T-helper 17 cell (primary cell): ENCODE measurements at places on chromosomes 3 and 15. TPM values are rescaled to one million over a fixed set of nuclear protein-coding genes. Genes with fewer than 3 reads are reported as not detected.

The CLCN2 gene
- total RNA-seq = 4.6 TPM

The PLCH1 gene
- 0.83 TPM for total RNA-seq

The C3orf85 gene
- not detected for total RNA-seq

The NMNAT3 gene
- 1.7 TPM for total RNA-seq

The CLDN18 gene
- total RNA-seq = not detected

The ZNF609 gene
- total RNA-seq = 43.2 TPM

The LRRC3B gene
- total RNA-seq = not detected

The CBLB gene
- total RNA-seq = 81.3 TPM

The RPS27L gene
- 49.8 TPM for total RNA-seq

DNA sequence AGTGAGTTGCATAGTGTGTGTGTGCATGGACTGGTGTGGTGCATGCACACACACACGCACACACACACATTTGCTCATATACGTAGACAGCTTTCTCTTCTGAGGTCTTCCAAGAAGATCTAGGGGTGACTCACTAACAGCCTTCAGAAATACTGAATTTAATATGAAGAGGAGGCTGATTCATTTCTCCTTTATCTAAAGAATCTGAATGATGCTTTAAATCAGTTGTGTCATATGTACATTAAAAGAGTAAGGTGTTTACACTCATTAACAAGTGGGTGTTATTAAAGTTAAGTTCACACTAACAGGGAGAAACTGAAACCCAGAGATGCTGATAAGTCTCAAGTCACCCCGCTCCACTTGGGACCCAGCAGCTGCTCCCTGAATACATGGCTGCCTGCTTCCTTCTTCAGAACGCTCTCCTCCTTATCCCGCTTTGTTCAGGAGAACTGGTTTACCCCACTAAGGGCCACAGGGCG lies 22.0 kb downstream of the TMPRSS7 start:
- peaks cover 4% of the 10 kb centered on the region for H3K4me1 ChIP-seq
- no peak overlapping the region for H3K27ac ChIP-seq
- H3K4me3 ChIP-seq = peak overlapping the region; percentile 41
- H3K27me3 ChIP-seq = peaks cover 25% of the 10 kb centered on the region

DNA sequence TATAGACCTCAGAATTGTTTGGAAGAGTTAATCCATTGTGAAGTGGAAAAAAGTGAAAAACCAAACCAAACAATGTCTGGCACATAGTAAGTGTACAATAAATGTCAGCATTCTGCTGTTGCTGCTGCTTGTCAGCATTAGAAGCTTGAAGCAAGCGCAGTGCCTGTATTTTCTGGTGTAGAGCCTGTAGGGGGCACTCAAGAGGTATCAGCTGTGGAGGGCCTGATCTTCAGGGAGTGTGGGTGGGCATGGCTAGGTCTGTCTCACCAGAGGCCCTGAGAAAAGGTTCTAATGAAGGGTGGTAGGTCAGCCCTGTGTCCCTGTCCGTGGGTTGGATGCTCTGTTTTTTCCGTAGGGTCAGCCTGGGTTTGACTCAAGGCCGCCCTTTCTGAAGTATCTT lies 3.6 kb downstream of the ADAMTSL3 start:
- peaks cover 17% of the 10 kb centered on the region for H3K27me3 ChIP-seq
- H3K27ac ChIP-seq = no peak overlapping the region
- no peak overlapping the region for H3K4me3 ChIP-seq
- DNase-seq = no peak

- no peak for DNase-seq
- H3K4me3 ChIP-seq = no peak overlapping the region
- H3K27me3 ChIP-seq = no peaks in the 10 kb centered on the region
These were observed 338.4 kb upstream of the ADAMTS9 start for GRCh38 chr3:65026151-65026550.

GRCh38 chr3:97684490-97684889 lies 80.1 kb upstream of the ARL6 start:
- H3K36me3 ChIP-seq = no peaks in the 10 kb centered on the region
- no peaks in the 10 kb centered on the region for H3K4me1 ChIP-seq
- DNase-seq = no peak
- H3K27me3 ChIP-seq = peaks cover 14% of the 10 kb centered on the region
- H3K27ac ChIP-seq = no peak overlapping the region

- peaks cover 23% of the 10 kb centered on the region for H3K4me1 ChIP-seq
- no peaks in the 10 kb centered on the region for H3K27me3 ChIP-seq
- no peak overlapping the region for H3K27ac ChIP-seq
- H3K4me3 ChIP-seq = no peak overlapping the region
- H3K36me3 ChIP-seq = peaks cover 2% of the 10 kb centered on the region
These were observed 26.5 kb downstream of the ATP6V1A start for GRCh38 chr3:113773381-113773780.

DNA sequence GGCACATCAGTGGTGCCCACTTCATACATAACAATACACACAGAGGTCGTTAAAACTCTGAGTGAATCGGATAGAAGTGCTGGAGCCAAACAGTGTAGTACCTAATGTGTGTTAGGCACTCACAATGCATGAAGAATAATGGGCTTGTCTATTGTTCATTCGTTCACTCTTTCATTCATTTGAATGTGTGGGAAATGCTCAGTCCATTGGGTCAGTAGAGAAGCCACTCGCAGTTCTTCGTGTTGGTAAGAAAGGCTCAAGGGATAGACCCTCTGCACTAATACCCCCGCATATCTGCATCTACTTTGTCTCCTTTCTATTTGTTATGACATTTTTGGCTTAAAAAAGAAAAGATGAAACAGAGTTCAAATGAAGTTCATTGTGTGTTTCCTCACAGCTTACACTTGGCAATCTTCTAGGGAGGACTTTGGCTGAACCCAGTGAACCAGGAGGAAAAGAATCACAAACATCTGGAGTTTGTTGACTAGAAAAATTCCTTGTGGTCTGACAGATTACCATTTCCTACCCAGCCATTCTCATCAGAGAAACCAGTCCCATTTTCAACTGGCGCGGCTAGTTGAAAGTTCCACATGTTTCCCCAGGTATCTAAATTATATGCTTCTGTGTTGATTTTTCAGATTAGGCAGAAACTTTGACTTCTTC lies 32.8 kb upstream of the MFSD1 start:
- peaks cover 5% of the 10 kb centered on the region for H3K27me3 ChIP-seq
- H3K4me1 ChIP-seq = peaks cover 10% of the 10 kb centered on the region
- no peak for DNase-seq
- no peak overlapping the region for H3K27ac ChIP-seq
- H3K36me3 ChIP-seq = peaks cover 8% of the 10 kb centered on the region

- H3K27me3 ChIP-seq = no peaks in the 10 kb centered on the region
- H3K36me3 ChIP-seq = peaks cover 3% of the 10 kb centered on the region
- DNase-seq = no peak
- H3K4me1 ChIP-seq = peaks cover 25% of the 10 kb centered on the region
- no peak overlapping the region for H3K27ac ChIP-seq
- H3K4me3 ChIP-seq = no peak overlapping the region
These were observed 38.6 kb upstream of the AP3B2 start for GRCh38 chr15:82748315-82748714.

- no peak for DNase-seq
- no peak overlapping the region for H3K4me3 ChIP-seq
- H3K27me3 ChIP-seq = peaks cover 29% of the 10 kb centered on the region
These were observed 51.5 kb upstream of the POLR2M start for GRCh38 chr15:57655053-57655452.

DNA sequence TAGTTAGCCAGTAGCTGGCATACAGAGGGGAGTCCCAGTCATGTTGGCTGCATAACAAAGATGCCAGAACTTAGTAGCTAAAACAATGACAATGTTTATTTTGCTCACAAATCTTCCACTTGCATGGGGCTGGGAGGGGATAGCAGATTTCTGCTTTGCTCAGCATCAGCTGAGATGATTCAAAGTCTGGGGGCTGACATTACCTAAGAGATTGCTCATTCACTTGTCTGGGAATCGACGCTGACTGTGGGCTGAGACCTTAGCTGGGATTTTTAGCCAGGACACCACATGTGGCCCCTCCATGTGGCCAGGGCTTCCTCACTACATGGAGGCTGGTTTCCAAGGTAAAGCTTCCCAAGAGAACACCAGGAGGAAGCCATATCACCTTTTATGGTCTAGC lies 12.7 kb upstream of the CFAP100 start:
- H3K36me3 ChIP-seq = no peaks in the 10 kb centered on the region
- H3K27me3 ChIP-seq = peaks cover 52% of the 10 kb centered on the region
- no peak for DNase-seq

DNA sequence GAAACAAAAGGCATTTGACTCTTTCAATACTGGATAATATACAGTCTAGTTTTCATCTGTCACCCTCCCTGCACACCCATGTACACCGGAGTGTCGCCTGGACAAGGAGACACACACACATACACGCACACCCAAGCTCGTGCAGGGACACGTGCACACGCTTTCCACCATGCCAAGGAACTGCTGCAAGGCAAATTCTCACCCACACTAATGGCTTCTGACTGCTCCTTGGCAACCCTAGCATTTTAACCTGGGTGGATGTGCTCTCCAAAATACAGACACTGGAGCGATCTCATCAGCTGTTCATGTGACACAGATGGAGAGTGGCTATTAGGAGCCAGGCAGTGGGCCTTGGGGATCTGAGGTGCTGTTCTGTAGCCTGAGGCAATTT lies 61.6 kb downstream of the MEIS2 start:
- H3K4me3 ChIP-seq = no peak overlapping the region
- H3K27me3 ChIP-seq = peaks cover 13% of the 10 kb centered on the region
- no peak for DNase-seq
- H3K4me1 ChIP-seq = no peaks in the 10 kb centered on the region
- no peak overlapping the region for H3K27ac ChIP-seq

DNA sequence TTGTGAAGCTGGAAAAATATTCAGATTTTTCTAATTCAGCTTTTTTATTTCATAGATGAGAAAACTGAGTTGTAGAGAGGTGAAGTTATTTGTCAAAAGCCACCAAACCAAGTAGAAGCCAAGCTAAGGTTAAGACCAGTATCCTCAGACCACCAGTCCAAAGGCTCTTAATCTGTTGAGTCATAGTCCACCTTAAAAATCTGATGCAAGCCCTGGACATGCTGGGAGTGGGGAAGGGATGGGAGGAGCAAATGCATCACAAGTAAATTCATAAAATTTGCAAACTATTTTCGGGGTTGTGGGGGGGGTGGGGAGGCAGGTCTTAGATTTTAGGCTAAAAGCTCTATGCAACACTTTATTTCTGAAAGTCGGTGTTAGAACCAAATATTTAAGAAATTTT lies 307.7 kb upstream of the SEMA6D start:
- no peaks in the 10 kb centered on the region for H3K27me3 ChIP-seq
- H3K36me3 ChIP-seq = no peaks in the 10 kb centered on the region
- H3K4me1 ChIP-seq = no peaks in the 10 kb centered on the region
- no peak overlapping the region for H3K27ac ChIP-seq

- H3K27ac ChIP-seq = peak overlapping the region; percentile 73
- no peaks in the 10 kb centered on the region for H3K36me3 ChIP-seq
- H3K27me3 ChIP-seq = peaks cover 64% of the 10 kb centered on the region
- peaks cover 15% of the 10 kb centered on the region for H3K4me1 ChIP-seq
- H3K4me3 ChIP-seq = peak overlapping the region; percentile 88
These were observed 635 bp downstream of the CD276 start for GRCh38 chr15:73684581-73685455.

GRCh38 chr3:153144779-153145178 lies 17.2 kb upstream of the RAP2B start:
- no peak overlapping the region for H3K4me3 ChIP-seq
- no peaks in the 10 kb centered on the region for H3K36me3 ChIP-seq
- H3K27ac ChIP-seq = no peak overlapping the region
- no peaks in the 10 kb centered on the region for H3K27me3 ChIP-seq
- no peak for DNase-seq

- H3K27ac ChIP-seq = no peak overlapping the region
- no peak for DNase-seq
- peaks cover 8% of the 10 kb centered on the region for H3K36me3 ChIP-seq
These were observed 21.1 kb upstream of the PDE8A start for GRCh38 chr15:84960391-84961113.

DNA sequence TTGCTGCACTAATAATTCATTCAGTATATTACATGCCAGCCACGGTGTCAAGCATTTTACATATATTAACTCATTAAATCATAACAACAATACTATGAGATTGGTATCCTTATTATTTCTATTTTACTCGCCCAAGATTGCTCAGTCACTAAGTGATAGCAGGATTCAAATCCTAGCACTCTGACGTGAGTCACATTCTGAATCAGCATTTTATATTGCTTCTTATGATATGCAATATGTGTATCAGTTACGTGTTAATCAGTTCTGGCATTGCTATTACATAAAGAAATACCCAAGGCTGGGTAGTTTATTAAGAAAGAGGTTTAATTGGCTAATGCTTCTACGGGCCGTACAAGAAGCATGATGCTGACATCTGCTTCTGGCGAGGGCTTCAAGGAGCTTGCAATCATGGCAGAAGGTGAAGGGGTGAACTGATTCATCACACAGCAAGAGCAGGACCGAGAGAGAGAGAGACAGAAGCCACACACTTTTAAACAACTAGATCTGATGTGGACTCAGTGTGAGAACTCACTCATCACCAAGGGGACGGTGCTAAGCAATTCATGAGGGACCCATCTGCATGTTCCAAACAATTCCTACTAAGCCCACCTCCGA lies 166.5 kb upstream of the TMCO5A start:
- H3K27me3 ChIP-seq = peaks cover 7% of the 10 kb centered on the region
- peaks cover 8% of the 10 kb centered on the region for H3K4me1 ChIP-seq
- no peak overlapping the region for H3K27ac ChIP-seq
- H3K4me3 ChIP-seq = no peak overlapping the region
- no peak for DNase-seq

GRCh38 chr3:71494212-71494611 lies 89.3 kb downstream of the FOXP1 start:
- peak overlapping the region; percentile 94 for H3K27ac ChIP-seq
- H3K4me3 ChIP-seq = no peak overlapping the region
- H3K27me3 ChIP-seq = no peaks in the 10 kb centered on the region
- no peak for DNase-seq
- peaks cover 2% of the 10 kb centered on the region for H3K36me3 ChIP-seq

DNA sequence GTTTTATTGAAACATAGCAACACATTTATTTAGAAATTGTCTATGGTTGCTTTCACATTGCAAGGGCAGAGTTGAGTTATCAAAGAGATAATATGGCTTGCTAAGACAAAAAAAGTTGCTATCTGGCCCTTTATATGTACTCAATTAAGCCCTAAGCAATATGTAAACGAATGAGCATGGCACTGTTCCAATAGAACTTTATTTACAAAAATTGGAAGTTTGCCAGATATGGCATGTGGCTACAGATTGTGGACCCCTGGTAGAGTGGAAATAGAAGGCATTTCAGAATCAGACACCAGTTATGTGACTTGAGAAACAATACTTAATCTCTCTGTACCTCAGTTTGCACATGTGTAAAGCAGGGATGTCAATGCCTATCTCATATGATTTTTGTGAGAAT lies 515.6 kb upstream of the SGO1 start:
- DNase-seq = no peak
- H3K4me1 ChIP-seq = no peaks in the 10 kb centered on the region
- H3K27ac ChIP-seq = no peak overlapping the region

- peaks cover 14% of the 10 kb centered on the region for H3K27me3 ChIP-seq
- H3K4me1 ChIP-seq = no peaks in the 10 kb centered on the region
- H3K4me3 ChIP-seq = no peak overlapping the region
These were observed 453.1 kb downstream of the IL5RA start for GRCh38 chr3:2656806-2657777.

GRCh38 chr3:45011756-45012508 lies 14.2 kb upstream of the CLEC3B start:
- no peaks in the 10 kb centered on the region for H3K27me3 ChIP-seq
- peaks cover 44% of the 10 kb centered on the region for H3K4me1 ChIP-seq
- no peak for DNase-seq
- peak overlapping the region; percentile 90 for H3K27ac ChIP-seq
- H3K36me3 ChIP-seq = peaks cover 13% of the 10 kb centered on the region
- H3K4me3 ChIP-seq = peak overlapping the region; percentile 71
